Activated T-cell treated with anti-CD3 and anti-CD28 coated beads, Interleukin-2, amount 50 U/mL, for 72 hours (primary cell): ENCODE measurements at places on chromosomes 11 and 22. TPM values are rescaled to one million over a fixed set of nuclear protein-coding genes. Genes with fewer than 3 reads are reported as not detected.

- no peak overlapping the region for H3K27ac ChIP-seq
- H3K4me3 ChIP-seq, result no peak overlapping the region
- no peaks in the 10 kb centered on the region for H3K36me3 ChIP-seq
Measured at GRCh38 chr11:44445500-44446365, 119.7 kb upstream of the CD82 start.

The LRRC74B gene
- total RNA-seq, result not detected

DNA sequence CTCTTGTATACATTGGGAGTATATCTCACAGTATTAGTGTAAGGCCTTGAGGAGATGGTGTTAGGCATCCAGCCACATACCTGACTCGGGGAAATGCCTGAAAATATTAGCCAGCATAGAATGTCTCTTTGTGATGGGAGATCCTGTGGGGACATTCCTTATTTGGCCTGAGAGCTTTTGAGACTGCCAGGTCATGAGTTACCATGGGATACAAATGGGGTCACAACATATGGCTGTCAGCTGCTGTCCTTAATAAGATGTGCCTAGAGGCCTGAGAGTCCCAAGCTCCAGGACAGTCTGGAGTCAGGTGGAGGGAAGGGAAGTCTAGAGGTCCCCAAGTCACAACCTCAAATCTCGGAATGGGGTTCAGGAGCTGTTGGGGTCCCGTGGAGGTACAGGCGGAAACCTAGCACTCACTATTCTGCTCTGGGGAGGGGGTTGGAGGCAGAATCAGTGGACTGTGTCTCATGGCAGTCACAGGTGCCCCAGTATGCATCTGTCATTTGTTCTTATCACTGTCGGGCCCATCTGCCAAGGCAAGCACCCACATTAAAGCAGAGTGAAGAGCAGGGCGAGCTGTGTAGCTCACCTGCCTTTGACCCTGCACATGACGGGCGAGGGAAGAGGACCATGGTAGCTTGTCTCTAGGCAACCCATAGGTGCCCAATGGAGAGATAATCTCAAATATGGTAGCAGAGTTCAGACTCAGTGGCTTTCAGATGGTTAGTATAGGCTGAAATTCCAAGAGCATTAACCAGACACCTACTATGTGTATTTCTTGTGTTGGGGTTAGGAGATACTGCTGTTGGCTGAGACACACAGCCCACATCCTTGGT is 29.9 kb downstream of the KCNQ1OT1 start:
- H3K36me3 ChIP-seq, result no peaks in the 10 kb centered on the region
- no peaks in the 10 kb centered on the region for H3K4me1 ChIP-seq
- DNase-seq, result no peak
- H3K4me3 ChIP-seq, result no peak overlapping the region

The DNAJB7 gene
- total RNA-seq, result not detected

DNA sequence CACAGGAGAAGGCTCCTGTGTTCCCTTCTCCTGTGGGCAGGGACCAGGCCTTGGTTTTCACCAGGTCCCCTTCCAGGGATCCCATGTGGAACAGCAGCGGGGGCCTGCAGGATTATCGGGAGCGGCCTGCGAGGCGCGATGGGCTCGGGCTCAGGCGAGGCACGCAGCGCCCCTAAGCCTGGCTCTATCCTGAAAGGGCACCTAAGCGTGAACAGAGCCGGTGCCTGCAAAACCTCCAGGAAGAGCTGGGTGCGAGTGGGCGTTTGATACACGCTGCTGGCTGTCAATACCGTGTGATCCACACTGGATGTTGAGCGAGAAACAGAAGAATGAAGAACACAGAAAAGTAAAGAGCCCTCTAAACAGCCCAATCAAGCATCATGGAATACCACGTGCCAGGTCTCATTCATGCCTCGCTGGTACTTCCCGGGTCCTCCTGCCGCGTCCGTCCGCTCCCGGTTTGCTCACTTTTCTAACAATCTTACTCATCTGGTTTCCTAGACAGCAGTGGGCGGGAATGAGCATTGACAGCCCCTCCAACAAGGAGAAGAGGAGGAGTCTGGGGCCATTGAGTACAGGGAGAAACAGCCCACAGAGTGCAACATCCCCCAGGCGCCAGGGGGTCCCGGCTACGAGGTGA is 12.5 kb downstream of the OSBPL5 start:
- DNase-seq, result no peak
- no peak overlapping the region for H3K4me3 ChIP-seq
- H3K36me3 ChIP-seq, result no peaks in the 10 kb centered on the region
- no peaks in the 10 kb centered on the region for H3K27me3 ChIP-seq

DNA sequence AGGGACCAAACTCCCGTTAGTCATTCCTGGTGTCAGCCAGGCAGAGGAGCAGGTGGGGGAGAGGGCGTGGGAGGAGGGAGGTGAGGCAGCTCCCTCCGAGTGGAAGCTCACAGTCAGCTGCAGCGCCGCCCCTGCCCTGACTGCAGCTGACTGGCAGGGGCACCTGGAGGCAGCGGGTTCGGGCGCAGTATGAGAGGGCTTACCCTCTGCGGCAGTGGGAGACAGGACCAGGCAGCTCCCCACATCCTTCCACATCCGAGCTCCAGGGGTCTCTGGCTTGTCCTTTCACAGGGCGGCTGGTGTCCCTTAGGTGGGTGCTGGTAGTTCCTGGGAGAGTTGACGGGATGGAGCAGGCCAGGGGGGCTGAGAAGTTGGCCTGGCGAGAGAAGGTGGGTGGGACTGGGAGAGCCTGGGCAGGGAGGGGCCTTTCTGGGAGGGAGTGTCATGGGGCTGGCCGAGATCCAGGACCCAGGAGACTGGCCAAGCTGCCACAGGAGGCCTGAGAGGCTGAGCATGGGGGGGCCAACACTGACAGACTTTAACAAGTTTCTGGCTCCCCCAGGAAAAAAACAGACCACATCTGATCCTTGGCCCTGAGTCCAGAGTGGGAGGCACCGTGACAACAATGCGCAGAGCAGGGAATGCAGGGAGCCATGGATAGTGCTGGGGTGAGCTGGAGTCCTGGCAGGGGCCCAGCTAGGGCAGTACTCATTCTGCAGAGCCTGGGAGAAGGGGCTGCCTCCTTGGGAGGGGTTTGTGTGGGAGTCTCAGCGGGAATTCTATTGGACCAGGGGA is 4.9 kb downstream of the ADORA2A start:
- no peaks in the 10 kb centered on the region for H3K27me3 ChIP-seq
- H3K36me3 ChIP-seq, result peaks cover 11% of the 10 kb centered on the region

The CHEK1 gene
- 180 TPM for total RNA-seq

DNA sequence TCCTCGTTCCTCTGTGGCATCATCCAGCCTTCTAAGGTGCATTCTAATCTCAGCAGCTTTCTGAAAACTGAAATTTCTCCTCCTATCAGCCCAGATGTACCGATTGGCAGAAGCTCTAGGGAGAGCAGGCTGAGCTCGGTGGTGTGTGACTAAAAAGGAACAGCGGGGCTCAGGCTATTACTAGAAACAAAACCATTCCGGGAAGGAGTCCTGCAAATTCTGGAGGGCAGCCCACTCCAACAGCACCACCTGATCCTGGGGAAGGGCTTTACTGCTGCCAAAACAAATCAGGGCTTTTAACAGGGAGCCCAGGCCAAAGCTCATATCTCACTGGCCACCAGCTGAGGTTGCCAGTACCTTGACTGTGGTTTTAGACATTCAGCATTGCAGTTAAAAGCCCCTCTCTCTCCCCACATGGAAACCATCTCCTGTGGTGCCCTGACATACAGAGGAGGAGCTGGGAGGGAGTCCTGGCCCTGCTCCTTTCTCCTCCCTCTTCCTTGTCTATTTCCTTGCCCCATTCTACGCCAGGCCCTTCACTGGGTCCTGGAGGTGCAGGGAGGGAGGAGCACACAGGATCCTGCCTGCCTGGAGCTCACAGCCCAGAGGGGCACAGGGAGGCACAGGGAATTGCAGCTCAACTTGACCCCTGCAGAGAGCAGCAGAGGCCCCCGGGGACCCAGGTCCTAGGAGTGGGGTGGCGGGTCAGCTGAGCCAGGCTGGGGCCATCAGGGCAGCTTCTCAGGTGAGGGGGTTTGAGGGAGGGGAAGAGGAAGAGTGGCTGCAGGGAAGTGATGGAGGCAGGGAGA is 889 bp downstream of the PLAAT4 start:
- H3K4me3 ChIP-seq, result peak overlapping the region; percentile 84
- H3K27ac ChIP-seq, result peak overlapping the region; percentile 83
- no peaks in the 10 kb centered on the region for H3K36me3 ChIP-seq
- H3K27me3 ChIP-seq, result no peaks in the 10 kb centered on the region
- peaks cover 83% of the 10 kb centered on the region for H3K4me1 ChIP-seq

DNA sequence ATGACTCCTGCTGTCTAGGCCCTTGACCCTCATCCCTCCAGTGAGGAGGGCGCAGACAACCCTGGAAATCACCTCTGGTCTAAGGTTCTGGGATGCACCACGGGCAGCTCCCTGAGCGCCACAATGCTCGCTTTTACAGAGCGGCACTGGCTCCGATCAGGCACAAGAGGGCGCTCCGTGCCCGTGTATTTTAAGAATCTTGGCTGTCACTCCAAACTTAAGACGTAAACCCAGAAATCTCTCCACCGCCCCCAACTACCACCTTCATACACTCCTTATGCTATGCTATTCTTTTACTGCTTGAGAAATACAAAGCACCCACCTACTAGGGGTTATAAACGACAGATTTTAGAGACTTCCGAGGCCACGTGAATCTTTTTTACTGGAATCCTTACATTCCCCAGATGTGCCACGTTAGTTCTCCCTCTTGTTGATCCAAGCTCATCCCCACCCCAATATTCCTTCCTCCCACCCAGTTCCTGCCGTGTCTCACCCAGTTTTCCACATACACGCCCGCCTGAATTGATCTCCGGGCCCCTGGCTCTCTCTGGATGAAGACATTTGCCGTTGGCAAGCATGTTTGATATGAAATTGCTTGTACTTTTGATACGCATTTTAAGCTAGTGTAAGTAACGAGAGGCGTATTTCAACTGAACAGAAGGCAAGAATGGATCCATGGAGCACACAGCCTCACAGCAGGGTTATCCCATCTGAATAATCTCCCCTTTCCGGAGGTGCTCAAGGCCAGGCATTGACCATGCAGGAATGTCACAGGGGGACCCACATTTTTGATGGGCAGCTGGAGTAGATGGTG is 453.5 kb downstream of the OPCML start:
- no peaks in the 10 kb centered on the region for H3K36me3 ChIP-seq
- peak; percentile 43 for DNase-seq
- H3K4me3 ChIP-seq, result no peak overlapping the region
- peaks cover 13% of the 10 kb centered on the region for H3K27me3 ChIP-seq
- H3K4me1 ChIP-seq, result no peaks in the 10 kb centered on the region

DNA sequence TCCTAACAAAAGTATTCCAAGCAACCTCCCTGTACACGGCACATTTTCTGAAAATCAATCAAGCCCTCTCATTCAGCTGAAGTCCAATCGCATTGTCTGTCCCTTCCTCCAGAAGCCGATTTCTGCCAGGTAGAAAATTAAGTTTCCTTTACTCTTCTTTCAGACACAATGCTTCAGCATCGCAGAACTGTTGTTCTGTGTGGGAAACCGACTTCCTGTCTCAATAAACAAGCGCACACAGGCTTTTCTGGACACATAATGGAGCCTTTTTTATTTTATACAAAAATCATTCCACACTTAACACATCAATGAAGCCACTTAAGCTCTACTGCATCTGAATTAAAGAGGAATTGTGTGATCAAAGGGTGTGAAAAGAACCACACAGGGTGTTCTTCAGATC is 75.6 kb downstream of the BLID start:
- H3K4me1 ChIP-seq, result no peaks in the 10 kb centered on the region
- no peaks in the 10 kb centered on the region for H3K27me3 ChIP-seq
- no peak for DNase-seq
- H3K36me3 ChIP-seq, result no peaks in the 10 kb centered on the region
- H3K27ac ChIP-seq, result no peak overlapping the region

The IRAG1 gene
- 0.09 TPM for total RNA-seq

DNA sequence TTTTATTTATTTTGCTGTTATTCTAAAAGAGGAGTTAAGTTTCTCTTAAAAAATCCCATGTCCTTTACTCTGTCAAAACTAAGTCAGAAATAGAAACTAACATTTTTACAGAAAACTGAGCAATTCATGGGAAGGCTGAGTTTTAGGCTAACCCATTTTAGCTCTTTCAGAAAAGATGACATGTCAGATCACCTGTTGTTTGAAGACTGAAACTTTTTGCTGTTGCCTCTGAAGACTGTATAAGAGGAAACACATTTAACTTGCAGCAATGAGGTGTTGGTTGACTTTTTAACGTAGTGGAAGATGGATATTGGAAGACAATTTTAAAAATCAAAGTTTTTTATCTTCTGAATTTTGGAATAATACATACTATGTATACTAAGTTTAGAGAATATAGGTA is 115.4 kb downstream of the METTL15 start:
- no peaks in the 10 kb centered on the region for H3K27me3 ChIP-seq
- no peak overlapping the region for H3K27ac ChIP-seq
- no peak for DNase-seq
- H3K4me1 ChIP-seq, result peaks cover 12% of the 10 kb centered on the region

The BCO2 gene
- 1.3 TPM for total RNA-seq

DNA sequence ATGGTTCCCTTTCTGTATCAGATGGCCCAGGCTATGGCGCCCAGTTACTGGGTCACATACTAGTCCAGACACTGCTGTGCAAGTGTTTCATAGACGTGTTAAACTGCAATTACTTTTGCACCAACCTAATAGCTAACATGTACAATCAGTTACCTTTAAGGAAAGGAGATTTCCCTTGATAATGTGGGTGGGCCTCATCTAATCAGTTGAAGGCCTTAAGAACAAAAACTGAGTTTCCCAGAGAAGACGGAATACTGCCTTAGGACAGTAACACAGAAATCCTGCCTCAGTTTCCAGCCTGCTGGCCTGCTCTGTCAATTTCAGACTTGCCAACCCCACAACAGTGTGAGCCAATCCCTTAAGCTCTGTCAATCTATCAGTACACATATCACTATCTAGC is 229.9 kb upstream of the SYN3 start:
- H3K27me3 ChIP-seq, result no peaks in the 10 kb centered on the region
- no peaks in the 10 kb centered on the region for H3K36me3 ChIP-seq
- H3K4me3 ChIP-seq, result no peak overlapping the region
- no peaks in the 10 kb centered on the region for H3K4me1 ChIP-seq
- no peak for DNase-seq

DNA sequence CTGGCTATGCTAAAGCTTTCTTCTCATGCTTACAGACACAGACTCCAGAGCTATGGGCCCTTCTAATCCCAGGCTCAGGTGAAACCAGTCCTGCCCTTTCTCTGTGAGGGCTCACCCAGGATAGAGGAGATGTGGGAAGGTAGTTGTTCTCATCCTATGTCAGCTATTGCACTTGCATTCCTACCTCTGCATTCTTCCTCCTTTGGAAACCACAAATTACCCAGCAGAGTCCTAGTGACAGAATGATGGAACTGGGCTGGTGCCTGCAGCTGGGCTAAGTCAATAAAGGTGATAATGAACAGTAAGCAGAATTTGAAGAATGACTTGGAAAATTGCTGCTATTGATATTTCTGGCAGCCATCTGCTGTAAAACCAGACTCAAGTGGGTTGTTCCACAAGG is 560.0 kb downstream of the TMEM135 start:
- H3K27me3 ChIP-seq, result no peaks in the 10 kb centered on the region
- DNase-seq, result no peak
- no peaks in the 10 kb centered on the region for H3K36me3 ChIP-seq
- H3K4me3 ChIP-seq, result no peak overlapping the region
- no peak overlapping the region for H3K27ac ChIP-seq
- no peaks in the 10 kb centered on the region for H3K4me1 ChIP-seq

The OR2AG1 gene
- not detected for total RNA-seq

The KDM2A gene
- 107 TPM for total RNA-seq

- H3K27me3 ChIP-seq, result no peaks in the 10 kb centered on the region
- DNase-seq, result peak; percentile 48
- no peaks in the 10 kb centered on the region for H3K36me3 ChIP-seq
- H3K4me3 ChIP-seq, result no peak overlapping the region
- H3K4me1 ChIP-seq, result no peaks in the 10 kb centered on the region
Measured at GRCh38 chr22:42780070-42780540, 59.4 kb upstream of the A4GALT start.

- H3K27ac ChIP-seq, result no peak overlapping the region
- H3K27me3 ChIP-seq, result no peaks in the 10 kb centered on the region
- DNase-seq, result no peak
- no peaks in the 10 kb centered on the region for H3K36me3 ChIP-seq
- H3K4me1 ChIP-seq, result no peaks in the 10 kb centered on the region
Measured at GRCh38 chr11:115244758-115245157, 259.5 kb downstream of the CADM1 start.
